ENCODE measurements at places on chromosomes 7 and 10.

DNA sequence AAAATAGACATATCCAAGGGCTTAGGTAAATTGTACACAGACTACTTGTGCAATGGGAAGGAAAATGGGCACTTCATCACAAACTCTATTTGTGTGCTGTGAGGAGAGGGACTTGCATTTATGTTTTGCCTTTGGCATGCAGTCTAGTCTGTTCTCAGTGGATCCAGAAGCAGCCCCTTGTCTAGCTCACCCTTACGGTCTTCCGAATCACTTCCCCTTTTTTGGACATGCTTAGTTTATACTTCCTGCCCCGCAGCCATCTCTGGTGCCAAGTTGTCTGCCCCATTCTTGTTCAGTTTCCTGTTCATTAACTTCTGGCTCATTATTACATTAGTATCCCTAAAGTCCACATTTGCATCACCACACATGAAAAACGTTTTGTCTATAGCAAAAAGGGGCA lies 161.6 kb downstream of the NRCAM start:
- peak; percentile 31 for DNase-seq

DNA sequence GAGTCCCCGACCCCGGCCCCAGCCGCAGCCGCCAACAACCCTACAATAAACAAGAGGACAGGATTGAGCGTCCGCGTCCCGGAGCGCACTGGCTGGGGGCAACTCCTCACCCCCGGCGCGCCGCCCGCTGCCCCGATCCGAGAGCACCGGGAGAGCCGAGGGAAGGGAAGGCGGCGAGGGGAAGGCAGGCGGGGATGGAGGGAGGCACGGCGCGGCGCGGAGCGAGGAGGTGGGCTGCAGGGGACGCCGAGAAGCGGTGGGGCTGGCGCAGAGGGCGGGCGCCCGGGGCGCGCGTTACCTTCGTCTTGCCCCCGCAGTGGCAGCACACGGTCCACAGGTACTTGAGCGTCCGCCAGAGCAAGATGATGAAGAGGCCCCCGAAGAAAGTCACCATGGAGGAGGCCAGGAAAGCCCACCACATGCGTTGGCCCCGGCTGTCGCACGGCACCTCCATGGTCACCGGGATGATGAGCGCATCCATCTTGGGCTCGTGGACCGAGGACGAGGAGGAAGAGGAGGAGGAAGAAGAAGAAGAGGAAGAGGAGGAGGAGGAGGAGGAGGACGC lies 559 bp downstream of the KCNMA1 start:
- DNase-seq, result peak; percentile 46

DNA sequence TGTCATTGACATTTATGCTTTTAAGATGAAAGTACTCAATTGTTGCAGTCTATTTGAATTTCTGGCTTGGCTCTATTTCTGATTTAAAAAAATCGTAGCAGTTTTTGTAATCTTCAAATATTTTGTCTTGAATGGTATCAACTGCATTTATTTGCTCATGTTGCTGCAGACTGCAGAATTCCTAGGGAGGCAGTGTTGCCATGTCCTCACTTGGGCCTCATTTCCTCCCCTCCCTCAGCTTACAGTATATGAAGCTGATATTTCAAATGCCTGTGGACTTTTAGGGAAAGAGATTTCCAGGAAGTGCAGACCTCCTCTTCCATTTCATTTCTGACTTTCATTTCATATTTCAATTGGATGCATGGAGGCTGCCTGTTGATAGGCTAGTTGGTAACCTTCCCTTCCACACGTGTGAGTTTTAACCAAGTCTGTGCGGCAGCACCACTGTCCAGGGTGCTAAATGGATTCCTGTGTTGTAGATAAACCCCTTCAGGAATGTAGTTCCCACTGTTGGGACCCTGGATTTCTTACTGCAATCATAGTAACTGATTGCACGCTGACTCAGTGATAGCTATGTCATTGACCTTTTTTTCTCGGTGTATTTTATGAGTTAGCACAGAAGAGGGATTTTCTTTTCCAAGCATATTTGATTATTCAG lies 17.5 kb downstream of the VPS50 start:
- DNase-seq, result no peak

DNA sequence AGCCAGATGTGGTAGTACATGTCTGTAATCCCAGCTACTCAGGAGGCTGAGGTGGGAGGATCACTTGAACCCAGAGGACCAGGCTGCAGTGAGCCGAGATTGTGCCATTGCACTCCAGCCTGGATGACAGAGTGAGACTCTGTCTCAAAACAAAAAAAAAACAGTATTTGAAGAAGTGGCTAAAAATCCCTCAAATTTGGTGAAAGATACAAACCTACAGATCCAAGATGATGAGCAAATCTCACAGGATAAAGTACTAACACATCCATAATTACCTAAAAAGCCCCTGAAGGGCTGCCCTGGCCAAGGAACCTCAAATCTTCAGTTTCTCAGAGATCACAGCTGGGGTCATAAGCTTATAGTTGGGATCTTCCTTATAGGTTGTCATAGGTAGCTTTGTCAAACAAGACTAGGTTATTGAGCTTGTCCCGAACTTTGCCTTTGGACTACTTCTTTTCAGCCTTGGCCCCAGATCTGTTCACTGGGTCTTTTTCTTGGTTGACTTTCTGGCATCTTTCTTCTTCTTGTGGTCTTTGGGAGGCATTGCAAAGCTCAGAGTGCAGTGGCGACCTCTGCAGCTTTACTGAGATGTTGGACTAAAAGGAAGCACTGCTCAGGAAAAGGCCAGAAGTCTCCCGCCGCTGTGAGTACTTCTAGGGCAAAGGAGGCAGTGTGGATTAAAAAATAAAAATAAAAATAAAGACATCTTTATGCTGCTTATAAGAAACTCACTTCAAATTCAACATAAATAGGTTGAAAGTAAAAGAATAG lies 28.6 kb upstream of the SAR1A start:
- DNase-seq, result no peak

GRCh38 chr10:121540732-121541395 lies 57.4 kb downstream of the FGFR2 start:
- no peak for DNase-seq

DNA sequence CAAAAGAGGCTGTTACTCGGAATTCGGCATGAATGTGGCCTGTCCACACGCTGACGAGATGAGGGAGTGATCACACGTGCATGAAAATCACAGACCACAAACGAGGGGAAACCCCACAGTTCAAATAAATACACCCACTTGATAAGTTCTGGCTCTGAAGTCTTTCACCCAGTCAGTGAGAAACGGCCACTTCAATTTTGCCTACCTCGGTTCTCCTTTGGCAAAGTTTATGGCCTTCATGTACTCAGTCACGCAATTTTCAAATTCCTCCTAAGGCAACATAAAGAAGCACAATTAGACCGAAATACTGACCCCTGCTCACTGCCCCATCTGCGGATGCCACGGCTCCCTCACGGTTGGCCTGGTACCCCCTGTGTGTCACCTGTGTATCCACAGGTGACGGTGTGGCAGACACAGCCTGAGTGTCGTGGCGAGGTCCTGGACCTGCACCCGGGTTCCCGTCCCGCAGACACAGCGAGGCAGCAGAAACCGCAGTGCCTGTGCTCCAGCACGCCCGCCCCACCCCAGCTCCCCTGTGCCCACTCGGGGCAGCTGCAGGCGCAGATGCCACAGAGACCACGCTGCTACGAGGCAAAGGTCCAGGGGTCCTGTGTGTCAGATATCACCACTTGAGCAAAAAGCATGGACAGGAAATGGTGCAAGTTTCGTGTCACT lies 1.4 kb downstream of the CFAP46 start:
- DNase-seq, result no peak

GRCh38 chr7:18320971-18321567 lies 174.5 kb upstream of the HDAC9 start:
- DNase-seq, result peak; percentile 58

DNA sequence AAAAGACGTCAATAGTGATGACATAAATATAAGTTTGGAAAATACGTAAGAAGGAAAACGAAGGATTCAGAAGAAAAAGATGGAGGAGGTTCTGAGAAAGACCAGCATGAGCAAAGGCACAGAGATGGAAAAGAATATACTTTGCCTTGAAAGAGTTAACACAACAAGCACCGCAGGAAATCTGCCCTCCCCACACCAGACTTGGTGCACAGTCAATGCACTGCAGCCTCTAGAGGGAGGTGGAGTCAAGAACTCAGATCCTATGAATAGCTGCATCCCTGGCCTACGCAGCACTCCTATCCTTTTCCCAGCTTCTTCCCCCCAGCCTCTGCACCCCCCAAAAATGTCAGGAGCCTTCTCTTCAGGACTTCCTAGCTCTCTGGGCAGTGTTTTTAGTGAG lies 1370.6 kb upstream of the LRRTM3 start:
- DNase-seq, result no peak

- no peak for DNase-seq
Measured at GRCh38 chr10:8042721-8043568, 11.5 kb upstream of the GATA3 start.

DNA sequence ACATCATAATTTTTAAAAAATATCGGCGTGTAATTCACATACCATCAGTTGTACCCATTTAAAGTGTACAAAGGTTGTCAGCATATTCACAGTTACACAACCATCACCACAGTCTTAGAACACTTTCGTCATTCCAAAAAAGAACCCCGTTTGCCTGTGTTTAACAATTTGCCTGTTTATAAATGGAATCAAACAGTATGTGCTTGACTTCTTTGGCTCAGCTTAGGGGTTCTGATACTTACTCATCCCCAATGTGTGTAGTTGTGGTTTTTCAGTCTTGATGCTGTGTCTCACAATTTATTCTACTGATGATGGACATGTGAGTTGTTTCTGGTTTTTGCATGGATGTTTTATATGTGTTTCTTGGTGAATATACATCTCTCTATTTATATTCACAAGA lies 50.0 kb downstream of the PRPF18 start:
- no peak for DNase-seq

DNA sequence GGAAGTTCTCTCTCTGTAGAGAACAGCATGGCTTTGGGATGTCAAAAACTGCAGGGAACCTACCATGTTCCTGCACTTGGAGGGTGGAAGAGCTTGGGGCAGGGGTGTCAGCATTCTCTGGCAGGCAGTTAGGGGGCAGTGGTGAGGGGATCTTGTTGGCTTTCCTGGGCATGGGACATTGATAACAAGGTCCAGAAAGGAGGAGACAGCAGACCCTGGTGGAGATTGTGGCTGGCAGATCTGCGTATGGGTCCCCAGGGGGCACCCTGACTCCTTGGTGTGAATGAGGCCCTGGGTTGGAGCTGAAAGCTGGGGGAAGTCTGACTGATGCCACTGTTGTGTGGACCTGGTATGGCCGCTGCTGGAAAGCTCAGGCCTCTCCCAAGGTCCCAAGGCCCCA lies 22.9 kb upstream of the CAMK2B start:
- DNase-seq, result peak; percentile 63

DNA sequence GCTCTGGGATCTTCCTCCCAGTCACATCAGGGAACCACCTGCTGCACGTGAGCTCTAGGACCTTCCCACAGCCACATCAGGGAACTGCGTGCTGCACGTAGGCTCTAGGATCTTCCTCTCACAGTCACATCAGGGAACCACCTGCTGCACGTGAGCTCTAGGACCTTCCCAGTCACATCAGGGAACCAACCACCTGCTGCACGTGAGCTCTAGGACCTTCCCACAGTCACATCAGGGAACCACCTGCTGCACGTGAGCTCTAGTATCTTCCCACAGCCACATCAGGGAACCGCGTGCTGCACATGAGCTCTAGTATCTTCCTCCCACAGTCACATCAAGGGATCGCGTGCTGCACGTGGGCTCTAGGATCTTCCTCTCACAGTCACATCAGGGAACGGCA lies 229.7 kb downstream of the DIP2C start:
- no peak for DNase-seq

DNA sequence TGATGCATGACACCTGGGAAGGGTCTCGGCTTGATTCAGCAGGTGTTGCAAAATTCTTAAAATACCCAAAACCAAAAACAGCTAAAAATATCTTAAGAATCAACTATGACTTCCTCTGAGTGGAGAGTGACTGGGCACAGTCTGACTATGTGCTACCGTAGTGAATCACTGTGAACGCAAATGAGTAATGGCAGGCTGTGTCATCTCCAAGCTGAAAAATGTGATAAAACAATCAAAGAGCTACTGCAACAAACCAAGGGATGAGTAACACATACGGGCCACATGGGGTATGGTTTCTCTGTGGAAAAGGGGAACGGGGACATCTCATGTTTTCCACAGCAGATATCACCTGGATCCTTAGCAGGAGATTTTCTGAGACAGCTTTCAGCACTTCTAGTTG lies 127.5 kb downstream of the ABCA13 start:
- no peak for DNase-seq

GRCh38 chr7:132646052-132646451 lies 69.8 kb upstream of the PLXNA4 start:
- no peak for DNase-seq

DNA sequence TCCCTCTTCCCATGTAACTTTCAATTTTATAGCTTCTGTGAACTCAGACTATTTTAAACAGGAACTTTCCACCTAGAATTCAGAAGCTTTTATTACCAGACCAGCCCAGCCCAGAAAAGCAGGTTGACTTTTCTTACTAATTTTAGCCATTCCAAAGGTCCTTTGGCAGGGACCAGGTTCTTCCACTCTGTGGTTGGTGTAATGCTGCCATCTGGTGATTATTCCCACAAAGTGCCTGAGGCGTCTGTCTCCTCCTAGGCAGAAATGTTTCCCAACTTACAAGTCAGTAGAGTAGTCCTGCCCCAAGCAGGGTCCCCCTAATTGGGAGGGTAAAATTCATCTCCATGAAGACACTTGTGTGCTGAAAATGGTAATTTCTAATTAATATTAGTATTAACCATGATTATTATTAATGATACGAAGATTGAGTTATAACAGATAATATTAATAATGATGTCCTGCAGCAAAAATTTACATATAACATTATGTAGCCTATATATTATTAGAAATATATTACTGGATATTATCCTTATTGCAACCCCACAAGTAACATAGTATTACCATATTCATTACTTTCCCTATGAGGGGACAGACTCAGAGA lies 53.0 kb upstream of the PPP1R17 start:
- DNase-seq, result peak; percentile 5

DNA sequence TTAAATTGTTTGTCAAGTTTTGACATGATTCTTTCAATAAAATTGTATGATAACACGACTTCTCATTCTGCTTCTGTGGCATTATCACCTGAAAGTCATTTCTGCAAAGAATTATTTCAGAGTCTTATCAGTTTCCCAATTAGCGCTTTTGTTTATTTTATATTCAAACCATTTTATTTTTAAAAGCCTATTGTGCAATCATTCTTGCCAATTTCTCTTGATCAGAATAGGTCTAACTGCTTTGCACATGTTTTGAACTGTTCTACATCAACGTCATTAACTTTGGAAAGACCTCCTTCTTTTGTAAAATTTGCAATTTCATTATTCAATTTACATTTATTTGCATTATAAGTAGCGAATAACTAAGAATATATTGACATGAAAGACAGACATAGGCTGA lies 758.1 kb downstream of the CNTNAP2 start:
- no peak for DNase-seq

DNA sequence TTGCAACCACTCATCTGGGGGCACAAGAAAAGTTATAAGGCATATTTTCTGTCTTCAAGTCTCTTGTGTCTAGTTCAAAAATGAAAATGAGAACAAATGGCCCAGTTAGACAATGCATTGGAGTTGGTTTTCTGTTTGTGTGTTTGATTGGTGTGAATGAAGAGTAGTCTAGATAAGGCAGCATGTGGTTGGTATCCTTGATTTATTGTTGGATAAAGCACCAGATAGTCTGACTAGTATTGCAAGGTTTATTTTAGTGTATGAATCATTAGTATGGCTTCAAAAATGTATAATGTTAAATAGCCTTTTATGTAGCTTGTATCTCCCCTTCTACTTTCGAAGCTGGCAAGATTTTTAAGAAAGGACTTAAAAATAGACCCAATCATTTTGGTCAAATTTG lies 237.3 kb downstream of the CDK14 start:
- DNase-seq, result no peak

GRCh38 chr7:102203218-102203617 lies 83.5 kb upstream of the SH2B2 start:
- no peak for DNase-seq

- DNase-seq, result peak; percentile 74
Measured at GRCh38 chr10:24901686-24902399, 50.6 kb downstream of the PRTFDC1 start.
